NCI-H1048 (cell line): ENCODE measurements at places on chromosomes 3 and 15.

- no peak for DNase-seq
Measured at GRCh38 chr3:160616716-160617115, 51.3 kb upstream of the KPNA4 start.

GRCh38 chr3:335240-335639 is 138.7 kb downstream of the CHL1 start:
- DNase-seq = no peak

GRCh38 chr15:91049378-91050127 is 27.2 kb upstream of the VPS33B start:
- DNase-seq = peak; percentile 11

- DNase-seq = no peak
Measured at GRCh38 chr15:59691194-59691805, 2.2 kb upstream of the BNIP2 start.

DNA sequence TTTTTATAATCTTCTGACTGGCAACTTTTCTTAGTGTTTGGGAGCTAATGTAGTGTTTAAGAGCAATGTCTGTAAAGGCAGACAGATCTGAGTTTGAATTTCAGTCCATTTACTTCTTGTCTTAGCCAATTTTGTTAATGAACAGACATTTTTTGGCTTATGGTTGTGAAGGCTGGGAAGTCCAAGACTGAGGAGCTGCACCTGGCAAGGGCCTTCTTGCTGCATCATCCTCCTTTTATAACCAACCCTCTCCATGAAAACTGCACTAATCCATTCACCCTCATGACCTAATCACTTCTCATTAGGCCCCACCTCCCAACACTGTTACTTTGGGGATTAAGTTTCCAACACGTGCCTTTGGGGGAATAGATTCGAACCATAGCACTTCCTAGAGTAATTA is 164.5 kb downstream of the GAP43 start:
- no peak for DNase-seq

DNA sequence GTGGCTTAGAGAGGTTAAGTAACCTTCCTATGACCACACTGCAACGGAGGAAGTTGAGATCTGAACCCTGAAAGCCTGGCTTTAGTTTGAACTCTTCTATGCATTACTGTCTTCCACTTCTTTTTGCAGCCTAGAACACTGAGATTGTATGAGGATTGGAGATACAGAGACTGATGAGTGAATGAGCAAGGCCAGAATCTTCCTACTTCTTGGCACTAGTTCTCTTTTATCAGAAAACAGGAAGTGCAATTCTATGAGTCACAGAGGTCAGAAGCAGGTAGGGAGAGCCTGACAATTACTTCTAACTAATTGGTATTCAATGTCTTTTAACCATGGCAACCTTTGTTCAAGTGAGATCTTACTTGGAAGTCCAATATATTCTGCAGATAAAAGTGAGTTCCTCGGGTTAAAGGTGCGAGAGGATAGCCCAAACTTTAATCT is 219.0 kb downstream of the SHQ1 start:
- DNase-seq = no peak

- no peak for DNase-seq
Measured at GRCh38 chr3:119211193-119211592, 29.5 kb downstream of the B4GALT4 start.

DNA sequence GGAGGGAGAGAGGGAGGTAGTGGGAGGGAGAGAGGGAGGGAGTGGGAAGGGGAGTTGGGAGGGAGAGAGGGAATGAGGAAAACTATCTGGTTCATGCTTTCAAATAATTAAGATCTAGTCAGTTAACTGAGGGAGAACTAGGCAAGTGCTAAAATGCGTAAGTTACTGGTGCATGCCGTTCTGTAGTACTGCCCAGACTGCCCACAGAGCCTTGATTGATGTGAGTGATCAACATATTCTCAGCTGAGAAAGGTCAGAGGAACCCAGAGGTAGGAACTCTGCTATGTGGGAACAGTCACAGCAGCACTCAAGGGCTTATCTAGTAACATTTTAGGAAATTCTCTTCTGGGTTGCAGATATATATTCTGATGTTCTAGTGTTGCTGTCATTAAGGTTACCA is 149.8 kb upstream of the ROBO1 start:
- no peak for DNase-seq

GRCh38 chr3:180294282-180295027 is 257.7 kb upstream of the PEX5L start:
- no peak for DNase-seq

DNA sequence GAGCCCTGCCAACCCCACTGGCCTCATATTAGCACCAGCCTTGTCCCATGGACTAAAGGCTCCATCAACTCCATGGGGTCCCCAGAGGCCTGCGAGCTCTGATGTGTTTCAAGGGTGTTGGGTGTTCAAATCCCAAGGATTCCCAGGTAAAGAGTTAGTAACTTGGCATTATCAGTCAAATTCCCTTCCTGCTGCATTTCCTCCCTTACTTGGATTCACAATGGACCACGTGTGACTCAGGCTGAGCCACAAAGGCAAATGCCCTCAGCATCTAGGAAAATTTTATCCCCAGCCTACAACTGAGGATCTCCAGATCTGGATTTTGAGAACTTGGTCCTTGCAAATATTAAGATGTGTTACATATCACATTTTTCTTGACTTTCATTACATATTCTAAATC is 58.8 kb downstream of the GADL1 start:
- DNase-seq = no peak

- no peak for DNase-seq
Measured at GRCh38 chr15:46961795-46962194, 755.5 kb upstream of the SEMA6D start.

DNA sequence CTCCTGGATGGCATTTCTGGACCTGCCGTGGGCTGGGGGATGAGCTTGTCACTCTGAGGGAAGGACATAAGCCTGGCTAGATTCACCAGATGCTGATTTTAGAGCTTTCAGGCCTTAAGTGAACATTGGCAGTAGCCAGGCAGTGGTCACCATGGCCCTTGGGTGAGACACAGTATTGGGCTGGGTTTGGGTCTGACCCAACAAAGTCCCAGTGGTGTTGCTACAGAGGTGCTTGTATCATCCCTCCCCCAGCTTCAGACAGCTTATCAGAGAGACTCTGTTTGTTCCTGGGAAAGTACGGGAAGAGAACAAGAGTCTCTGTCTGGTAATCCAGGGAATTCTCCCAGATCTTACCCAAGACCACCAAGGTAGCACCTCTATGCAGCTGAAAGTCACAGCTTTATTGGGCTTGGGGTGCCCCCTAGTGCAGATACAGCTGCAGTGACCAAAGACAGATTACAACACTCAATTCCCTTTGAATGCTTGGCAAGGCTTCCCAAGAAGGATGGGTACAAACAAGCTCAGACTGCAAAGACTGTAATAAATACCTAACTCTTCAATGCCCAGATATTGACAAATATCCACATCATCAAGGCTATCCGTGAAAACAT is 9.8 kb upstream of the RUVBL1 start:
- no peak for DNase-seq

GRCh38 chr3:58074997-58075396 is 66.8 kb downstream of the FLNB start:
- DNase-seq = no peak

GRCh38 chr15:44443515-44443914 is 16.1 kb downstream of the CTDSPL2 start:
- DNase-seq = no peak

GRCh38 chr3:18751514-18751913 is 326.4 kb upstream of the SATB1 start:
- no peak for DNase-seq

- no peak for DNase-seq
Measured at GRCh38 chr3:97197830-97198229, 383.4 kb downstream of the EPHA6 start.

GRCh38 chr15:92140796-92141195 is 252.9 kb upstream of the ST8SIA2 start:
- no peak for DNase-seq
